Stimulated activated CD8-positive, alpha-beta memory T cell treated with anti-CD3 and anti-CD28 coated beads, Interleukin-2, amount 100 ng/mL, for 1 hour (primary cell): ENCODE measurements at places on chromosomes 6 and 20.
A peak's percentile ranks its signal among the peaks of the same experiment; 100 is the strongest.

DNA sequence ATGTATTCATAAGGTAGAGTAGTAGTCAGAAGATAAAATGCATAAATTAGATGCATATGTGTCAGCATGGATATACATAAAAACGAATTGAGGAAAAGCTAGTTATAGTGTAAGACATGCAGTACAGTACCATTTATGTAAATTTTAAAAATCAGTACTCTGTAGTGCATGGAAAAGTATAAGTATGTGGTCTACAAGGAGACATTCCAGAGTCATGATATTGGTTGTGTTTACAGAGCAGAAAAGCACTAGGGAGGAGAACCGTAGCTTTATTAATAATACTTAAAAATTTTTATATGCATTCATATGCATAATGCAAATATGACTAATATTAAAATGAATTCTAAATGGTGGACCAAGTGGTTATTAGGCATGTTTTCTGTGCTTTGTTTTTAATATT is 220.0 kb downstream of the ZFAND3 start:
- no peak for DNase-seq

GRCh38 chr6:22783931-22784330 is 214.6 kb downstream of the HDGFL1 start:
- no peak for DNase-seq

DNA sequence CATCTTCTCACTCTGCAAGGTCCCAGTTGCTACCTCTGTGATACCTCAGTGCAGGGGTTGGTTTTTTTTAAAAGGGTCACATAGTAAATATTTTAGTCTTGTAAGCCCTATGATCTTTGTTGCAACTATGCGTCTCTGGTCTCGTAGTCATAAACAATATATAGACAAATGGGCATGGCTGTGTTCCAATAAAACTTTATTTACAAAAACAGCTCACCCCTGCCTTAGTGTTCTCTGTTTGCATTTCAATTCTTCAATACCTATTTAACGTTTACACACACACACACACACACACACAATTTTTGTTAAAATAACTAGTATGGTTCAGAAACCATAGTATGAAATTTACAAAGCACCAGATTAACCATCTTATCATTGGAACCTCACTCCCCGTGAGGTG is 216.8 kb downstream of the PREX1 start:
- no peak for DNase-seq

DNA sequence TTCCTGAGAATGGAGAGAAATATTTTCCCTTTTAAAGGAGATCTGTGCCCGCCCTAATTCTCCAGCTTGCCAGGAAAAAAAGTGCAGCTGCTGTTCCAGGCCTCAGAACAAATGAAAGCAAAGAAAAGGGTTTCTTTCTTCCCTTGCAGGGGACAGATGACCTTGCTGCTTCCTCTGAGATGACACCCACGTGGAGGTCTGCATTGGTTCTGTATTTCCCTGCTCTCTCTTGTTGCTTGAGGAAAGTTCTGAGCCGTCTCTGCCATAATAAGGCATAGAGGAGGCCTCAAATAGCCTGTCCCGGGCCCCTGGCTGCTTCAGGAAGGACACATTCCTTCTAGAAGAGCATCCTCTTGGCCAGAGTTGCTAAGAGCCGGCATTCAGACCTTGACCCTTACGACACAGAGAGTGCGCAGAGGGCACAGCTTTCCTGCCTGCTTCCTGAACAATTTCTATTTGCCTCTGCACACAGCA is 501.8 kb upstream of the SULF2 start:
- DNase-seq, result no peak

- no peak for DNase-seq
These were observed 123.3 kb upstream of the COL21A1 start for GRCh38 chr6:56370561-56371211.

DNA sequence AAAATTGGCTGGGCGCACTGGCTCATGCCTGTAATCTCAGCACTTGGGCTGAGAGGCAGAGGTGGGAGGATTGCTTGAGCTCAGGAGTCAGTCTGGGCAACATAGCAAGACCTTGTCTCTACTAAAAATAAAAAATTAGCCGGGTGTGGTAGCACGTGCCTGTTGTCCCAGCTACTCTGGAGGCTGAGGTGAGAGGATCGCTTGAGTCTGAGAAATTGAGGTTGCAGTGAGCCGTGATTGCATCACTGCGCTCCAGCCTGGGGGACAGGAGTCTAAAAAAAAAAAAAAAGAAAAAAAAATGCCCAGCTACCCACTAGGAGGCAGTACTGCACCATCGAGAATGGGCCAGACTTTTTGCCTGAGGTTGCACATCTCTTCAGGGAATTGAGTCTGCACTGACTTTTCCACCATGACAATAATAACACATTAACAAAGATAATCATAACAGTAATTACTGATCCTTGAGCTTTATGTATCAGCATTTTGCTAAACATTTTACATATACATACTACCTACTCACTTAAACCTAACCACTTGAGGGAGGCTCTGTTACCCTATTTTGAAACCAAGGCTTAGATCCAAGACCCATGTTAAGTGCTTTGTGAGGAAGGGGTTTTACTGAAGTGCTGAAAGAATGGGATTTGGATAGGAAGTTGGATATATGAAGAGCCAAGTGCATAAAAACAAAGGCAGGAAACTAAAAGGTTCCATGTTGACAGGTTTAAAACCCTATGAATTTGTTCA is 21.0 kb downstream of the SRSF3 start:
- DNase-seq, result no peak

GRCh38 chr6:142537612-142538478 is 236.0 kb downstream of the ADGRG6 start:
- no peak for DNase-seq

DNA sequence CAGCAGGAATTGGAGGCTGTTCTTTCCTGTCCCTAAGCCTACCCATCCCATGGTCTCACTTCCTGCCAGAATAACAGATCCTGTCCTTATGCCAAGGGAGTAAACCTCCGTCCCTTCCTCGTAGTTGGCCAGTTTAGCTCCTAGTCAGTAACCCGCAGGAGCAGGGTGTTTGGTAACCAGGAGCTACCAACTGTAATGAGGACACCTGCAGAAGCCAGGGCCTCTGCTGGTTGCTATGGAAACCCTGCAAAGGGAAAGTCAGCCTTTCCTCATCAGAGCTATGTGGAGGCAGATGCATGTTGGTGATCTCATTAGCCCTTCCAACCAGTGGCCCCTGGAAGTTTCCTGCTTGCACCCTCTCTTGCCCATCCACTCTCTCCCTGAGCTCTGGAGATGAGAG is 368.2 kb upstream of the SULF2 start:
- DNase-seq, result no peak

GRCh38 chr20:6101346-6101745 is 21.5 kb downstream of the FERMT1 start:
- DNase-seq, result no peak

DNA sequence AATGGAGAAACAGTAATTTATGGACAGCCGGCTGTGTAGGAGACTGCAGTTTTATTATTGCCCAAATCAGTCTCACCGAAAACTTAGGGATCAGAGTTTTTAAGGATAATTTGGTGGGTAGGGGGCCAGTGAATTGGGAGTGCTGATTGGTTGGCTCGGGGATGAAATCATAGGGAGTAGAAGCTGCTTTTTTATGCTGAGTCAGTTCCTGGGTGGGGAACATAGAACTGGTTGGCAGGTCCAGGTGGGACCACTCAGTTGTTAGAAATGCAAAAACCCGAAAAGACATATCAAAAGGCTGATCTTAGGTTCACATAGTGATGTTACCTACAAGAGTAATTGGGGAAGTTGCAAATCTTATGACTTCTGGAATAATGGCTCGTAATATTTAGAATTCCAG is 59.3 kb downstream of the DOP1A start:
- no peak for DNase-seq

DNA sequence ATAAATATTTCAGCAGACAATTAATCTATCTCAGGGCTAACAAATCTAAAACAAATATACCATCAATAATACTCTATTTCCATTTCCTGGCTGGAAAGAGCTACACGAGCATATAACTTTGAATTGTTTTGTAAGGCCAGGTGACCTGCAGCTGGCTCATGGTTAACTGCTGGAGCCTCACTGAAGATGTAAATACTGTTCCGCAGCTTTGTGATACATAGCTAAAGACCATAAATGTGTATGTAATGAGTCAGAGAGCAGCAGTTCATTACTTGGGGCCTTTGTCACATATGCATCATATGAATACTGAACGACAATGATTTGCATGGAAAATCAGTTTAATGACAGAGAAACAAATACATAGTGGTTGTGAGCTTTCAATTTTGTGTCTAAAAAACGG is 109.4 kb upstream of the CCN2 start:
- DNase-seq, result no peak

DNA sequence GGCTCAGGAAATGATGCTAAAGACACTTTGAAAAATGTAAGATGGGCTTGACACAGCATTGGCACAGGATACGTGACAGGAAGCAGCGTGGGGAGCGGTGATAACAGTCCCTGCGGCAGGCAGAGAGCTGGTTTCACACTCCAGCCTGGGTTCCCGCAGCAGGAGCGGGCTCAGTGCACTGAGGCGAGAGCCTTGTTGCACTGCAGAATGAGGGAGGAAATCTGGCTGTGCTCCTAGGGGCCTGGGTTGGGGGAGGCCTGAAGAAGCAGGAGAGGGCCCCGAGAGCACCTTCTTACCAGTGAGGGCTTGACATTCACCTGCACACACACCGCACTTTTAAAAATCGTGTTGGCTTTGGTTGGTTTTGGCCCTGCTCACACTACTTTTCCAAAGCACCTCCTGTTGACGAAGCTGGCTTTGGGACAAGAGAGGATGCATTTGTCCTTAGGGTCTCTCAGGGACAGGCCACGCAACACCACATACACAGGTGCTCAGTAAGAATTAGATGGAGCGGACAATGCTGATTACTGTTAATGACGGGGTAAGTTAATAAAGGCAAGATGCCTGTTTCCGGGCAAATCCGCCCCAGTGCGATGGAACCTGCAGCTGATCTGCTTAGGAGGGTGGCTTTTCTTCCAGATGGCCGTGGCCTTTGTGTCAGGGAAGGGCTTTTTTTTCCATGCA is 49.4 kb upstream of the ARMC2 start:
- peak; percentile 16 for DNase-seq

DNA sequence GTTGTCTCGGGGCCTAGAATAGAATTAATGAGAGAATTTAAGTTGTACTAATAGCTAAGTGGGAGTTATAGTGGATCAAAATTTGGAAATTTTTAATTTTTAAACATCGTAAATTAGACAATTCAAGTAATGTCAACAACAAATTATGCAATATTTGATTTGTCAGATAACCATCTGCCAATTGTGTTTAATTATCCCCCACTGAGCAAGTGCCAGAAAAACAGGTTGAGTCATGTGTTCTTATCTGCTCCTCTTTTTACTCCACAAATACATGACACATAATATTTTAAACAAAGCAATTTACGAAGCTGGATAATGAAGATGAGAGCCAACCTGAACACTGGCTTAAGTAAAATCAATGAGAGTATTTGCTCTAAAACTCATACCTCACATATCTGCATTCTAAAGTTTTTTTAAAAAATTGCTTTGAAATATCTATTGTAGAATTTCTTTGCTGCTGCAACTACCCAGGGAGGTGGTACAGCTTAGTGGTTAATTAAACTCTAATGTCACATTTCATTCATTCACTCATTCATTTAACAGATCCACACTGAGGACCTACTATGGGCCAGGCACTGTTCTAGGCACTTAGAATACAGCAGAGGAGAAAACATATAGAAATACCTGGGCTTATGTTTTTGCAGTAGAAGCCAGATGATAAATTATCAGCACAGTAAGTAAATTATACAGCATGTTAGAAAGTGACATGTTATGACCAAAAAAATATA is 57.1 kb upstream of the MAP7 start:
- DNase-seq, result no peak

GRCh38 chr20:46850416-46850815 is 44.2 kb upstream of the EYA2 start:
- DNase-seq, result no peak

GRCh38 chr20:8858181-8858787 is 210.6 kb upstream of the PLCB4 start:
- DNase-seq, result no peak

DNA sequence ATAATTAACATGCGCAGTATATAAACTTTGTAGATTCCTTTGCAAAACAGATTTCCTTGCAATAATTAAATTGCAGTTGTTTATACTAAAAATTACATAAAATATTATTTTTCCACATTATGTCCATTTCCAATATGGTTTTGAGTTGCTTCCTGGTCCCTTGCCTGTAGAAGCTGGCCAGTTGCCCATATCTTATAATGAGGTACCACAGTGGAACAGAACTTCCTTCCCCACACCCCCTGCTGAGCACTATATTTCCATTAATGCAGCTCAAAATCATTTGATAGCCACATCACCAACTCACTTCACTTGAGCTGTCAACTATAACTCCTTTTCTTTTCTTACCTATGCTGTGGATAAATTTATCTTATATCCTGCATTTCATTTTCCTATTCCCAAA is 194.6 kb downstream of the DST start:
- DNase-seq, result no peak

- no peak for DNase-seq
These were observed 156.0 kb downstream of the TBC1D7 start for GRCh38 chr6:13172291-13172690.

DNA sequence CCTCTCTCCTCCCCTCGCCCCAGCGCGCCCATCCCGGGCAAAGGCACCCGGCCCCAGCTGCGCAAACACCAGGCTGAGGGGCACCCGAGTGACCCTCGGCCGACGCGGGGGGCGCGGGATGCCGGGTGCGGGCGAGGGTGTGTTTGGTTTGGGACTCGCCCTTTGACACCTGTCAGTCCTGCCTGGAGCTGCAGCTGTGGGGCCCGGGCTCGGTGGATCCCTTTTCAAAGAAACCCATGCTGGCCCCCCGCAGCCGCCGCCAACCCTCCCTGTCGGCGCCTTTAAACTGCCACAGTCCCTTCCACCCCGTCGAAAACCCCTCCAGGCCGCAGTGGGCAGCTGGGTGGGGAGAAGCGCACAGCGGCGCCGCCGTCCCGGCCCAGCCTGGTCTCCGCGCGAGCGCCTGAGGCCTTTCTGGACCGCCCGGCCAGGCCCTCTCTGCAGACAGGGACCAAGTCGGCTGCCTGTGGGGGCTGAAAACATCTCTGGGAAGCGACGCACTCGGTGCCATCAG is 5.5 kb downstream of the FOXQ1 start:
- DNase-seq, result no peak

- no peak for DNase-seq
These were observed 640 bp downstream of the LRRN4 start for GRCh38 chr20:6053064-6053775.

- DNase-seq, result no peak
These were observed 111.6 kb upstream of the EYA4 start for GRCh38 chr6:133129556-133129955.

GRCh38 chr6:131134220-131134979 is 867 bp upstream of the AKAP7 start:
- DNase-seq, result no peak

- DNase-seq, result no peak
These were observed 52.7 kb downstream of the PYGB start for GRCh38 chr20:25300496-25301170.

- no peak for DNase-seq
These were observed 379.6 kb downstream of the SYNE1 start for GRCh38 chr6:152257581-152257980.

DNA sequence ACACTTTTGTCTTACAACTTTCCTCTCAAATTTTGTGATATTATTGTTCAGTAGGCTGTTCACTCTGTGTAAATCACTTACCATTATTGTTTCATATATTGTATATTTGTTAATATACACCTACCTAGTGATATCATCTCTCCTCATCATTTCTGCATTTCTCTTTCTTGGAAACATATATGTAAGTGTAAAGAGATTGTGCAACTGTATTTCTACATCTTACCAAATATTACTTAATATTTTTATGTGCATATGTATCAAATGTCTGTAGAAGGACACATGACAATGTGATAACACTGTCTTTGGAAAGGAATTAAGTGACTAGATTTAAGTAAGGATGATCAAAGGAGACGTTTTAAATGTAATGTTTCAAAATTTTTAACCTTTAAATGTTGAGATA is 30.2 kb downstream of the ZNF322 start:
- no peak for DNase-seq

- no peak for DNase-seq
These were observed 378.1 kb upstream of the JARID2 start for GRCh38 chr6:14867802-14868201.
